ENCODE measurements at places on chromosomes 16 and 17.

DNA sequence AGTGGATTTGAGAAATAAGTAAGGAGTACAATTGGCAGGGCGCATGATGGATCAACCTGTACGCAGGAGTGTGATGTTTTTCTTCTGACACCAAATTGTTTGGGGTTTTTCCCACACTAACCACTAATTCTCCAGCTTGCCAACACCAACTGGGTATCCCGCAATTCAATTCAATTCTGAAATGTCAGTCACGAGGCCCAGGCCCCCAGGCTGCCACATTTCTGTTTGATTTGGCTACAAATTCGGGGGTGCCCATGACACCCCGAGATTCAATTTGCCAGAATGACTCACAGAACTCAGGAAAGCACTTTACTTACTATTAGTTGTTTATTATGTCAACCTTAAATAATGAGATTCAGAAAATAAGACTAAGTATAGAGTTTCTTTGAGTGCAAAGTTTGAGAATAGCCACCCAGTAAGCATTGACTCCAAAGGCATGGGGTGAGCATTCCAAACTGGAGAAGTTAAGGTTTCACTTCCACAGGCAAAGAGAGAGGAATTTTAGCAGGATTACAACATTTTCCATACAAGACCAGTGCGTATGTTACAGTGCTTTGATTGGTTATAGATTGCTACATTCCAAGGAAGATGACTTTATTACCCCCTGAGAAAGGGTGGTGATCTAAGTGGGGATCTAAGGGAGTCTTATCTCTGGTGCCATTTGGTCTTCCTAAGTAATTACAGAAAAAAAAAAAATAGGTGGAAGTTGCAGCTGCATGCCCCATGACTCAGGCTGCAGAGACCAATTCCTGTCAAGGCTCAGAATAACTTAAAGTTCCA is 11.5 kb downstream of the SLC46A1 start:
- DNase-seq: no peak

GRCh38 chr17:48754500-48755261 is 26.1 kb upstream of the HOXB13 start:
- no peak for DNase-seq

DNA sequence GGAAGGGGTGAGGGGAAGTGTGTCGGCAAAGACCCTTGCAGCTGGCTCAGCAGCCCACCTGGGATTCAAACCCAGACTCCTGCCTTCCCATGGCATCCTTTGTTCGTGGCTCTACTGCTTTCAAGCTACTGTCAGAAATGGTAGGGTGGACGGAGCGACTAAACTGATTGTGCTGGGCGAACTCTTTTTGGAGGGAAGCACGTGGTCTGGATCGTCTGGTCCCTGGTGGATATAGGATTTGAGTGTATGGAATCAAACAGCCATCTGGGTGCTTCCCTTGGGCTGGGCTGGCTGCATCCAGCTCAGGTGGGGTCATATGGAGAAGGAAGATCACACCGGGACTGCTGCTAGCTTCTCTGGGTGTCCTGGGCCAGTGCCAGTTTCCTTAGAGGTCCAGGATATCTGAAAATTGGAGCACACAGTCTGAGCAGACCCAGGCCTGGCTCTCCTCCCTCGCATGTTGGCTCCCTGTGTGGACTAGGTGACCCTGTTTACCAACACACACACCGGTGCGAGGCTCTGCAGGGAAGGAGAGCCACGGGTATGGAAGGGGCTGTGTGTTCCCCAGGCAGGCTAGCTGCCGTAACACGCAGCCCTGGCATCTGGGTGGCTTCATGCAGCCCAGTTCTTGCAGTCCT is 8.6 kb downstream of the CMIP start:
- no peak for DNase-seq

DNA sequence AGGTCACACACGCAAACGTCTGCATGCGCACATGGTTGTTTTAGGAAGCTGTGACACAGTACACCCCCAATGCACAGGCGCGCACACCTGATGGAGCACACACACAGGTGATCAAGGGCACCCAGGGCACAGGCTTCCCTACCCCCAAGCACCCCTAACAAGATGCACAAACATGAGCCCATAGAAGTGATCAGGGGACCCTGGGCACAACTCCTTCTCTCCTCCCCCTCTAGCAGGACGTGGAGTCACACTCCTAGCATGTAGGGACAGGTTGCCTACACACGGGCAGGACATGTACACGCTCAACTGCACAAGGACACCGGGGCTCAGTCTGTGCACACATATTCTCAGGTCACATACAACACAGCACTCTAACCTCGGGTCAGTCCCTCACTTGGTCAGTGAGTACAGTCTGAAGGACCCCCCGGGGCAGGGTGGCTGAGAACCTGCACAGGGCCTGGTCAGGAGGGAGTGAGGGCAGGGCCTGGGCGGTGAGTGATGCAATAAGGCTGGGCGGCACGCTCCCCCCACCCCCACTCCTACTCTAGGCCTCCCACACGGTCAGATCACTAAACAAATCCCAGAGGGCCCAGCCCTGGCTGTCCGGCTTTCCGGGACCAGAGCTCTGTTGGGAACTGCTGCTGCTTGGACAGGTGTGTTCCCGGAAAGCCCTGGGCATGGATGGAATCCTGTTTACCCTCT is 751 bp upstream of the DOC2B start:
- no peak for DNase-seq

GRCh38 chr16:81564421-81564911 is 119.9 kb downstream of the CMIP start:
- DNase-seq: no peak

- no peak for DNase-seq
Observed at GRCh38 chr16:19882186-19882585, 2.5 kb downstream of the GPRC5B start.

GRCh38 chr17:42843358-42843934 is 934 bp upstream of the AOC2 start:
- no peak for DNase-seq

GRCh38 chr17:19876529-19877161 is 8.9 kb upstream of the ULK2 start:
- DNase-seq: no peak

GRCh38 chr17:47997586-47997985 is 26.7 kb downstream of the CDK5RAP3 start:
- no peak for DNase-seq

- no peak for DNase-seq
Observed at GRCh38 chr17:62876063-62876462, 67.9 kb upstream of the MARCHF10 start.

DNA sequence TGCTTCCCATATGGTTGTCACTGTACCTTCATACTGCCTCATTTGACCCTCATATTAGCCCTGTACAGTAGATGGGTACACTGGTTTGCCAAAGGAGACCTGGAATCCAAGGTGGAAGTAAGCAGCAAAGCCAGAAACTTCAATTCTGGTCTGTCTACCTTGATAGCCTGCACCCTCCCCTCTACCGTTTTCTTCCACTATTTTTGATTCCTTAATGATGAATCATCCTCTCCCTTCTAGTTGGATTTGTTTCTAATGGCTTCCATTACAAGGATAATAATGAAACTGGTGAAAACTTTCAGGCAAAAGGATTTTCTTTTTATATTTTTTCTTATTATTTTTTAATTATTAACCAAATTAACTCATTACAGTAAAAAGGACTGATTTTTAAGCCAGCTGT is 17.3 kb downstream of the TAC4 start:
- DNase-seq: no peak
